SJSA1 (cell line): ENCODE measurements at places on chromosomes 16 and 17.

DNA sequence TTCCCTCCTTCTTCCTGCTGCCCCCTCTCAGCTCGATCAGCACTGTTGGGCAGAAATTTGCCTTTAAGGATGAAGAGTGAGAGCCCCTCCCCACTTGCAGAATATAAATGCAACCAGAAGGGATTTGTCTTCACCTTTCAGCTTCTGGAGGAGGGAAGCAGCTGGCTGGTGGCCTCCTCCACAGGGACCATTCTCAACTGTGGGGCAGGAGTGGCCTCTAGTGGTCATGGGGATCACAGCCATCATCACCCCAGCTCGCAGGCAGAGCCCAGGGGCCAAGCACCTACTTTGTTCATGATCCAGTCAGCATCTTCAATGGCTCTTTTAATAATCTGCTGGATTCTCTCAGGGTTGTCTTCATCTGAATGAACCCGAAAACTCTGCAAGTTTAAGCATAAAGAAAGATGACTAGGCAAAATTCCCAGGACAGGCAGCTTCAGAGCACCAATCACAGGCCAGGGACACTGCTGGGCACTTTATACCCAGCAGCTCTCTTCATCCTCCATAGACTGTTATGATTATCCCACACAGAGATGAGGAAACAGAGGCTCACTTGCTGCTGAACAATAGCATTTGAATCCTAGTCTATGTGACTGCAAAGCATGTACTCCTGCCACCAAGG is 13.1 kb downstream of the LYRM9 start:
- peak; percentile 41 for DNase-seq

GRCh38 chr16:1452530-1452929 is 8.2 kb upstream of the CCDC154 start:
- no peak for DNase-seq

DNA sequence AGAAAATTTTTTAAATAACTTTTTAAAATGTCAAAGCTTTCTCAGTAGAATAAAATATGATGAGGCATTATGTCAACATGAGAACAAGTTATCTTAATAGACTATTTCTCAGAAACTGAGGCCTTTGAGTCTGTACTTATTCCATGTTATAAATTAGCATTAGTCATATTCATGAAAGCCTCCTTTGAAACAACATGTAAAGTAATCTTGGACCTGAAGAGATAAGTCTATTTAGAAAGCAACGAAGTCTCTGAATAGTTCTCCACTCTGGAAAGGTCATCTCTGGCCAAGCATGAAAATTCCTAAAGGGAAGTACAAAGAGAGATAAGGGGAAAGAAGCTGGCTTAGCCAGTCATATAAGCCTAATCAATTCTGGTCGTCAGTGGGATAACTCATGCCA is 150.8 kb downstream of the CYB561 start:
- no peak for DNase-seq

DNA sequence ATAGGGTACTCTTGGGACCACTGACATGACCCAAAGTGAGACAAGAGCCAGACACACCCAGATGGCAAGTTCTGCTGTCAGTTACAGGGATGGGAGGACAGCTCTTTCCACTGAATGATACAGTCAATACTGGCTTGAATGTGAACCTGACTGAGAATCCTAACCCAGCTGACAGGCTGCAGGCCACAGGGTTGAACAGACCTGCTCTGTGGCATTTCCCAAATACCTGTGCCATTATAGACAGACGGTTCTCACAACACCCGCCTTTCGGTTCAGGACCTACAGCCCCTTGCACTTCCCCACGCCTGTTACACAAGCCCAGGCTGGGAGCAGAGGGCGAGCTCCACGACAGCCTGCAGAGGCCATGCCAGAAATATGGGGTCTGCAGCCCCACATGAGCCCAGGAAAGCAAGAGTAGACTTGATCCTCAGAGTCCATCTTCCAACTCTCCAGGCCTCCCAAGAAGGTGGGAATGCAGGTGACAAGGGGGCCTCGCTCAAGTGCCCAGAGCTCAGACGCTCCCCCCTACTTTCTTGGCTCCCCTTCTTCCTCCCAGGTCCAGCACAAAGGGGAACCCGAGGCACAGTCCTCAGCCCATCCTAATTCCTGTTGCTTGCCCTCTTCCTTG is 314.3 kb downstream of the SOX9 start:
- DNase-seq: no peak

DNA sequence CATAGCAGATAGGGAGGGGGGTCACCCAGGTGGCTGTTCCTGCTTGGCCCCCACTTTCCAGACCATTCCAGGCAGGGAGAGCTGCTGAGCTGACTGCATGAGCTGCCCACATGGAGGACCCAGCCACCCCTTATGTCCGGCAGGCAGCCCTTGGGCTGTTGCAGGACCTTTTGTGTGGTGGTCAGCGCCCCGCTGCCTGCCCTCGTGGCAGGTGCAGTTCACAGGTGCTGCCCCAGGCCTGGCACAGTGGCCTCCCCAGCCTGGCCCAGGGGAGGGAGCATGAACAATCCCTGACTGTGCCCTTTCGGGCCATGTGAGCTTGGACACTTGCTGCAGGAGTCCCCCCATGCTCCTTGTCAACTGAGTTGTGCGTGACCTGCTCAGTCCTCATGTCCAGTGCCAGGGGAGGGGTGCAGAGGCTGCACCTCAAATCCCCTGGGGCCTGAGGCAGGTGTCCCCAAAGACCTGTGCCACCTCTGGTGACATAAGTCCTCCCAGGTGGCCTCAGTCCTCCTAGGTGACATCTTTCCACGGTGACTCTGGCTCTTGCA is 8.6 kb downstream of the TBC1D26 start:
- no peak for DNase-seq

DNA sequence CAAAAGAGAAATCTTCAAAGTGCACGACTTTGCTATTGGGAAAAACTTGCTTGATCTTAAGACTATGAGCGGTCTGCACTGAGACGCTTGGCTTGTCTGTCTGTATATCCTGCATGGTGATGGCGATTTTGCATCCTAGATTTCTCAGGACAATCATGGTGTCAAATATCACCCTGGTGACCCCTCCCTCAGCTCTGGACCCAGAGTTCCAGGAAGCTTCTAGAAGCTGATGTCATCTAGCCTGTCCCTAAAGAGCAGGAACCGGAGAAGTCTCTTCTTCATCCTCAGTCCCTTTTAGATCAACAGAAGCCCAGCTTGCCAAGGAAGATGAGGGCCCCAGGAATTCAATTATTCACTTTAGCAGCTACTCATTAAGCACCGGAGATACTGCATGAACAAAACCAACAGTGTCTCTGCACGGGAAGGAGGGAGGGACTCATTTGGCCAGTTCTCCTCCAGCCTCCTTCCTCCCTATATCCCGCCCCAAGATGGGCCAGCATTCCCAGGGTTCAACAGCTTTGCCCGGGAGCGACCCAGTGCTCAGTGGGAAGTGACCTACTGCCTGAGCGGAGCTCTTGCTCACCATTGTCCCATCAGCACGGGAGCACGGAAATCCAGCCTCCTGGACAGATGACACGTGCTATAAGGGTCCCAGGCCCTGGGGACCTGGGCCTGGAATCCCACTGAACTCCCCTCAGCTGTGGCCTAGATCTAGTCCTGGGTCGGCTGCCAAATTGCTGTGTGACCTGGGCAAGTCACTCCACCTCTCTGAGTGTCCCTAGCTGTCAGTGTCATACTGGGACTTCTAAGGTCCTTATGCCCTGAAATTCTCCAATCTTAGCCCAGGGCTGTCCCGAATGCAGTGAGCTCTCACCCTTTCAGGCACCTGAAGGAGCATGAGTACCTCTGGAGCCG is 3.8 kb downstream of the EMP2 start:
- DNase-seq: no peak

- DNase-seq: no peak
These were observed 10.8 kb upstream of the DOK4 start for GRCh38 chr16:57497121-57497520.
